ENCODE measurements at places on chromosomes 13 and 19.

DNA sequence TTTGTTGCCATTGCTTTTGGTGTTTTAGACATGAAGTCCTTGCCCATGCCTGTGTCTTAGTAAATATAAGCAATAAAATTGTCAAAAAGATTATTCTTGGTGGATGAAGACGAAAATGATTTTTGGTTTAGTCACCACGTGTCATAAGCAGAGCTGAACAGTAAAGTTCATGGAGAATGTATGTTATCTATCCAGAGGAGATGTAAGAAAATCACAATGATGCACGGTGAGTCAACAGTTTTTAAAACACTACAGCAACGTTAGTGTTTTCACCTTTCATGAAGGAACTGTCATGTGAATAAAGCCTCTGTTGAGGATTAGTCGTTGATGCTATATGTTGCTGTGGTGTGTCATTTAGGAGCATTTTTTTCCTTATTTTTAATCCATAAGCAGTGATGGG is 137.6 kb downstream of the GPC6 start:
- DNase-seq = no peak

GRCh38 chr13:80273718-80274117 is 67.2 kb downstream of the SPRY2 start:
- no peak for DNase-seq

DNA sequence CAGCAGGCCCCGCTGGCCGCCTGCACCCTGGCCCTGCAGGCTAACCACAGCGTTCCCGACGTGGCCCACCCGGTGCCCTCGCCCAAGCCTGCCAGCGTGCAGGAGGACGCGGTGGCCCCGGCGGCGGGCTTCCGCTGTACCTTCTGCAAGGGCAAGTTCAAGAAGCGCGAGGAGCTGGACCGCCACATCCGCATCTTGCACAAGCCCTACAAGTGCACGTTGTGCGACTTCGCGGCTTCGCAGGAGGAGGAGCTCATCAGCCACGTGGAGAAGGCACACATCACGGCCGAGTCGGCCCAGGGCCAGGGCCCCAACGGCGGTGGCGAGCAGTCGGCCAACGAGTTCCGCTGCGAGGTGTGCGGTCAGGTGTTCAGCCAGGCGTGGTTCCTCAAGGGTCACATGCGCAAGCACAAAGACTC is 72.1 kb downstream of the ZNF536 start:
- DNase-seq = no peak

- DNase-seq = no peak
These were observed 96.3 kb downstream of the COG6 start for GRCh38 chr13:39751805-39752204.

- no peak for DNase-seq
These were observed 3.8 kb downstream of the CBY2 start for GRCh38 chr13:45705918-45706317.

DNA sequence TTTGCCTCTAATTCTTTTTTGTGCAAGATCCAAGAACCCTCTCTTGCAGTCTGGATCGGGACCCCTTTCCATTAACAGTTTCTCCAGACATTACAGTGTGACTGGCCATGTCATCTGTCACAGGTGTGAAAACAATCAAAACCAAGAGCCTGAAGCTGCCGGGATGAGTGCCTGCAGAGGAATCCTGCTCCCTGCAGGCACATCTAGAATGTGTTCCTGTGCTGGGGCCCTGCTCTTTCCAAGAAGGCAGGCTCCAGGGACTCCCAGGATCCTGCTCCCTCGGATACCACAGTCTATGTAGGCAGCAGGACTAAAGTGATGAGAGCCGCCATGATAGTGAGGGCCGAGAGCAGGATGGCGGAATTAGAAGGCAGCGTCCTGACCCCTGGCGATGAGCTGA is 38.8 kb downstream of the CCDC169 start:
- DNase-seq = no peak

GRCh38 chr13:98706446-98707110 is 45.9 kb downstream of the SLC15A1 start:
- no peak for DNase-seq

DNA sequence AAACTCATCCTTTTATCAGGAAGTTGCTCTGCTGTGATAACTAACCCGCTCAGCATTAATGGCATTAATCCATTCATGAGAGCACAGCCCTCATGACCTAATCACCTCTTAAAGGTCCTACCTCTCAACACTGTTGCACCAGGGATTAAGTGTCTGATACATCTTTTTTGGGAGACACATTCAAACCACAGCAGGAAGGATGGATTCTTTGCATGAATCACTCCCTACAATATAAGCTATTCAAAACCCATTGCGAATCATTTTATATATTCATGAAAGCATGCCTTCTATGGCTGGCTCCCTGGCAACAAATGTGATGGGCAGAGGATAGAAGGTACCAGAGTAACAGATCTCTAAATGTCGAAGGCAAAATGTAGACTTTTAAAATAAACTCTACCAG is 27.6 kb downstream of the ARL11 start:
- no peak for DNase-seq

DNA sequence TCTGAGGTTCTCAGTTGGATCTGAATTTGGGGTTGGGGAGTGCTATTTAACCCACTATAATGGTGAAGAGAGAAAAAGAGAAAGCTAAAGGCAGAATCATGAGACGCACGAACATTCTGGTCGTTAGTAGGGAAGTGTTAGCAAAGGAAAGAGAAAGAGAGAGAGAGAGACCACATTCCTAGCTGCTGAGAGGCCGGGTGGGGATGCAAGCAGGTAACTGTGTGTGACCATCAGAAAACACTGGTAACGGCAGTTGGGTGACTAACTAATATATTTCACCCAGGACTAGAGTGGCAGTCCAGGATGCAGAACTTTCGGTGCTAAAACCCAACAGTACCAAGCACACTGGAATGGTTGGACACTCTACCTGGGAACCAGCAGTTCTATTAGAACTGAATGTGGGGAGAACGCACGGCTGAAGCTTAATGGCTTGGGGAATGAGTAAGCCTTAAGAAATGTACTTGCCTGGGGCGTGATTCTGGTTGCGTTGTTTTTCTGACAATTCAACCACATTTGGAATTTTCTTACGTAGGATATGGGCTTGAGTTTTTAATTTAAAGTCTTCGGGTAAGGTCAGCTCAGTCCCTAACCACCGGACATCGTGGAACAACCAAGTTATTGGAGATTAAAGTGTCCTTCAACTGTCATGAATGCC is 130.2 kb downstream of the DNAJC15 start:
- DNase-seq = no peak

DNA sequence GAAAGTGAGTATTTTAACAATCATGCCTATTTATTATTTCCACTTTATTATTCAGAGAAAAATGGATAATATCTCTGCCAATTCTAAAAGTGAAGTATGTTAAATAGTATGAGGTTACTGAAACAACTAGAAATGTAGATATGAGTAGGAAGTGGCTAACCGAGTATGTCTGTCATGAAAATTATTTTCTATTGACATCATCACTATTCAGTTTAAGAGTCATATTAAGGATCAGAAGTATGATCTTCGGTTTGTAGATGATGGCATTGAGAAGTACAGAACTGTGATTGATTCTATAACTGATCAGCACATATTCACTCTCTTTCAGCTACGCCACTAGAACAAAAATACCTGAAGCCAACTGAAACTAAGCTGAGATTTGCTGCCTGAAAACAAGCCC is 146.4 kb upstream of the SLITRK5 start:
- DNase-seq = no peak

GRCh38 chr19:18683109-18683957 is at the start of gene CRTC1:
Gene CRTC1 (plus strand): TSS chr19:18683680. CDS start chr19:18683703, 23 bp downstream.
- peak; percentile 64 for DNase-seq

DNA sequence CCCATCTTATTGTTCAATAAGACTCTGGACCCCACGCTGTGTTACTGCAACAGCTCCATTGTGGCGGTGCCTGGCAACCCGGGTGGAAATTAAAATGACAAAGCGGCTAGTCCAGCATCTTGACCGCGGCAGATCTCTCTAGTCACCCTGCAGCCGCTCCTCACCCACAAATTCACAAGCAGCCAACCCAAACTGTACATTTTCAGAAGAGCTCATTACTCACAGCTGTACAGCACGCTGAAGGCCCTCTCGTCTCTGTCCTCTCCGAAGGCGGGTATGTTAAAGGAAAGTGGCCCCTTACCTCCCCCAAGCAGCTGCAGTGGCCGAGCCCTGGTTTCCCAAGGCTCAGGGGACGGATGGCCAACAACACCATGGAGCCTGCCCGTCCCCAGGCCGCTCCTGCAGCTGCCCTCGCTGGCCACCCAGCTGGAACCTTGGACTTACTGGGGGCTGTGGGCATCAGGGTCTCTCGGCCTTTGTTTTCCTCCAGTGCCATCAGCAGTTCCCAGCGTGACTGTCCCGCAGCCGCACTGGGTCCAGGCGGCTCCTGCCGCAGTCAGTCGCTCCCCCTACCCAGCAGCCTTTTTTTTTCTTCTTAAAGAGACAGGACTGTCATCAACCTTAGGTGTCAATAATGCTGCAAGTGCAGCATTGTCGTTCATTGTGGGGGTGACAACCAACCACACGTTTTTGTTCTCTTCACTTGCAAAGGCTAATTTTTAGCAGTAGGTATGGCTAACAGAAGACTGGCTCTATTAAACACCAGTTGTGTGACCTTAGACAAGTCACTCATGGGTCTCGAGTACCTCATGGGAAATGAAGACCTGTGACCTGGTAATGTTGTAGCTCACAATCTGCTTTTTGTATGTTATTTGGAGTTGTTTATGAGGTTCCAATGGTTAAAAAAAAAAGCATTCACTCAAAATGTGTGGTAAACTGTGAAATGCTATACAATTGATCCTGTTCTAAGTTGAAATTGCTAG is at the start of gene SACS:
Gene SACS (minus strand): TSS at position 532 of the 983 bp plus-strand sequence. CDS start 22,463 bp downstream, outside the sequence.
- DNase-seq = peak; percentile 28

DNA sequence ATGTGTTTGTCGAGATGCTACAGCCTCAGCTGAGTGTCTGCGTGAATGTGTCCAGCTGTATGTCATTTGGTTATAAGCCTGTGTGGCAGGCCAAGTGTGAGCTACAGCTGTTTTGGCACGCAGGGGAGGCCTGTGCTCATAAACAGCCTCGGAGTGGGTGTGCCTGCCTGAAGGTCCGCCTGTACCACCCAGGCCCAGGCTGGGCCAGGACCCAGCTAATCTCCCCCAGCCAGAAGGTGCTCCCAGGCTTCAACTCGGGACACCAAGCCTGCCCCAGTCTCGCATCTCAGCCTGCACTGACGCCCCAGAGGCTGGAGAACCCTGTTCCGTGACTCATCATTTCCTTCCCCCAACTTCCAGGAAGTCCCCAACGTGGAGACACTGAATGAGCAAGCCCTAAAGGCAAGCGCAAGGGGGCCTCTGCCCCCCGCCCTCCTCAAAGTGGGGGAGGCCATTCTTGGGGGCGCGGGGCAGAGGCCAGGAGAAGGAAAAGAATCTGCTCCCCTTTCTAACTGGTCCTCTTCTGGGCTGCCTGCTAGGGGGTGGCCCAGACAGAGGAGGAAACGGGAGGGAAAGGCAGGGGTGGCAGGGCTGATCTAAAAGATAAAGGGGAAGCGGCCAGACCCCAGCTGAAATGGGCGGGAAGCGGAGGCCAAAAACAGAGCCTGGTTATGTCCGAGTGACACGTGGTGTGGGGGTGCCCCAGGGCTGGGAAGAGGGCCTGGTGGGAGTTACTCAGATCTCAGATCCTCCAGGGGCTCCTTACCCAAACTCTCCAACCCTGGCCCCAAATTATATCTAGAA is 2.0 kb downstream of the SLC1A5 start:
- DNase-seq = no peak

DNA sequence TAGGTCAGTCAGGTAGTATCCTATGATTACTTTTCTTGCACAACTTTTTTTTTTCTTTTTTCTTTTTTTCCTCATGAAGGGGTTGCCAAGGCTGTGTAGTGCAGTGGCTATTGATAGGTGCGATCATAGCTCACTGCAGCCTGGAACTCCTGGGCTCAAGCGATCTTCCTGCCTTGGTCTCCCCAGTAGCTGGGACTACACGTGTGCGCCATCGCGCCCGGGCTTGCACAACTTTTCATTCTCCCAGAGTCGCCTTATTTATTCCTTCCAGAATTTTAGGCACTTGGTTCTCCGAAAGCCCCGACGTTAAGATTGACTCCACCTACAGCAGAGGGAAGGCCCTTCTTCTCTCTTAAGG is 867 bp upstream of the ZNF613 start:
- no peak for DNase-seq

- DNase-seq = no peak
These were observed 222.1 kb upstream of the OBI1 start for GRCh38 chr13:78881054-78881453.

- DNase-seq = no peak
These were observed 436.6 kb upstream of the KLF12 start for GRCh38 chr13:74570834-74571233.

DNA sequence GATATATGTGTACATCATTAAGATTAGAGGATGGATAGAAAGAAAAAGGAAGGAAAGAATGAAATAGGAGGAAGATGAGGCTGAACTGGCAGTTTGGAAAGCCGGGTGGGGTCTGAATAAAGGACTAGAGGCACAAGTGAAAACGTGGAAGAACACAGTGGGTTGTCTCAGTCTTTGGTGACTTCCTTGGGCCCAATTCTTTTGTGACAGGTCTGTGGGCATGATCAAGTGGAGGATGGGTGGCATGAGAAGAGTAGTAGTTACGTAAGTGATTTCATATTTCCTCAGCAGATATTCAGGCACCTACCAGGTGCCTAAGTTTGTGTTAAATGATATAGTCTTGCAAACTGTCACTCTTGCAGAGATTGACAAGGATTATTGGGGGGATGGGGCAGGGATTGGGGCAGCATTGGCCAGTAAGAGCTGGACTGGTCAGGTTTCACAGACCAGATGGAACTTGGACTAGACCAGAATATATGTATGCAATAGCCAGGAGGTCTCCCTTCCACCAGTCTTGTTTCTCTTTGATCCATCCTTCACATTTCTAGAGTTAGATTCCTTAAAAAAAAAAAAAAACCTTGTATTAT is 2.7 kb downstream of the TPP2 start:
- DNase-seq = no peak

DNA sequence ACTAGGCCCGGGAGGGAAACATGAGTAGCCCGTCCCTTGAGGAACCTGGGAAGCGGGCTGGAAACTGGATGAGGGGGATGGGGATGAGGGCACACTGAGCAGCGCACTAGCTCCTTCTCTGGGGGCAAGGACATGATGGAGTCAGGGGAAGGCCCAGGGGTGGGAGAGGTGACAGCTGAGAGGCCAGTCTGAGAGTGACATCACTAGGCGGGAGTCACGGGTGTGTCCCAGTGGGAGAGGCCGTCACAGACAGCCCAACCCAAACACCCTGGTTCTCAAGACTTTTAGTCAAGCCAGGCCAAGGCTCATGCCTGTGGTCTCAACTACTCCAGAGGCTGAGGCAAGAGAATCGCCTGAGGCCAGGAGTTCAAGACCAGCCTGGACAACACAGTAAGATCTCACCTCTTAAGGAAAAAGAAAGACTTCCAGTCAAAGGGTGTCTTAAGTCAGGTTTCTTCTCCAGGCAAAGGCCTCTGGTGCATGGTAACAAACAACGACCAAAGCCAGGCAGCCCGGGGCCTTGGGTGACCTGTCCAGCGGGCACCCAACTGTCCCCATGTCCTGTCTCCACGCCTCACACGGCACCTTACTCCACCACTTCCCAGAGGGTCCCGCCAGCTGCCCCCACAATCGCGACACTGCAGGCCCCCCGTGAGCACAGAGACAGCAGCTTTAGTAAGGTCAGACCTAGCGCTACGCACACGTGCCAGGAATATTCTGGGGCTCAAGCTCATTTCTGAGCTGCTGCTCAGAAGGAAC is 25.5 kb upstream of the TIMM44 start:
- DNase-seq = no peak

Data from head of caudate nucleus (tissue), 42 donors.